ENCODE measurements at places on chromosomes 2 and 18.

DNA sequence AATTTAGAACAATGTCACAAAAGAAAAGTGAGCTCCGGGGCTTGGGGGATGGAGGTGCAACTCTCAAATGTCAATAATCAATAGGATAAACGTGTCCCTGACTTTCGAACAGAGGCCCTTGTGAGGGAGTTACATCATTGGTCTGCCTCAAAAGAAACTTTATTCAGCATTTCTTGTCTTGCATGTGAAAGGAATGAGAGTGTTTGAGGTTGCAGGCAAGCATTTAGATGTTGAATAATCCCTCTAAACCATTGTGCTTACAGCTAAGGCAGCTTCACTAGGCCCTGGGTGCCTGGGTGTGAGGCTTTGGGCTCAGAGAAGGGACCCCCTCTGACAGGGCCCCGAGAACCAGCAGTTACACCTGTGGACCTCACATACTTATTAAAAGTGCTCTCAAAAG is 28.6 kb upstream of the FHL2 start:
- no peaks in the 10 kb centered on the region for H3K27me3 ChIP-seq
- DNase-seq, result no peak
- H3K4me3 ChIP-seq, result no peak overlapping the region
- no peaks in the 10 kb centered on the region for H3K36me3 ChIP-seq

DNA sequence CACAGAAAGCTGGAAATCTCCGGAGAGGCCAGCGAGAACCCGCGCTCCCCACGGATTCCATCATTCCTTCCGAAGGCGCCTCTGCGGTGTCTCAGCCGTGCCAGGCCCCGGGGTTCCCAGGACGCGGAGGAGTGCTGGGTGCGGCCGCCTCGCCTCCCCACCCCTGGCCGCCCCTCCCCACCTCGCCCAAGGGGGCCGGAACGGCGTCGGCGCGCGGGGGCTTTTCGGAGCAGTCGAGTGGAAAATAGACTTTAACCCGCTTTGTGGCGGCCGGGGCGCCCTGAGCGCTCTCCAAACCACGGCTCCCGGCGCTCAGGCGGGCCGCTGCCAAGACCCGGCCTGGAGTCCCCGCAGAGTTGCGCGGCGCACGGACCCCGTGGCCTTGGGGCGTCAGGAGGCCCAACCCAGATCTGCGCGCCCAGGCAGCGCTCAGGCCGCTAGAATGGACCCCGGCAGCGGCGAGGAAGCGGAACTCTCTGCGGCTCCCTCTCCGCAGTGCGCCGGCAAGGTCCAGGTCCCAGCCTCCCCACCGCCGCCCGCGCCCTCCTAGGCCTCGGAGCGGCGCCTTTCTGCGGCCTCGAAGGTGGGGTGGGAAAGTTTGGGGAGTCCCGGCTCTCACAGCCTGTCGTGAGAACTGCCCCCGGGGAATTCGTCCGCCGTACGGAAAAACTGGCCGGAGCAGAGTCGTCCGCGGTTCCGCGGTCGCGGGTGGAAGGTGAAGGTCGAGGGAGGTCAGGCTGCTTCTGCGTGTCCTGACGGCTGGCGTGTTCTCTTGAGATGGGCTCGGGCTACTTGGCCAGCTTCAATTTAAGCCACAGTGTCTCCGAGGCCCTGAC is 1.2 kb upstream of the EMX1 start:
- H3K4me3 ChIP-seq, result peak overlapping the region; percentile 6
- no peaks in the 10 kb centered on the region for H3K36me3 ChIP-seq
- peaks cover 26% of the 10 kb centered on the region for H3K4me1 ChIP-seq
- no peak overlapping the region for H3K27ac ChIP-seq
- DNase-seq, result peak; percentile 62

DNA sequence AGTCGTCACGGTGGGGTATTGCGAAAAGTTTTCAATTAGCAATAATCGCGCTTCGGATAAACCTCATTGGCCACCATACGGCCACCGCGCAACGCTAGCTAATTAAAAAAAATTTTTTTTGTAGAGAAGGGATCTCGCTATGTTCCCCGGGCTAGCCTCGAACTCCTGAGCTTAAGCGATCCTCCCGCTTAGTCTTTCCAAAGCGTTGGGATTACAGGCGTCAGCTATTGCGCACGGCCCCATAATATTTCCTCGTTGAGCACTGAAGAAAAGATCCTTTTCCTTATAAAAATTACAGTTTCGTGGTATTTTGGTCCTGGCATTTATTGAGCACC is 759 bp upstream of the ACTR1B start:
- peaks cover 5% of the 10 kb centered on the region for H3K36me3 ChIP-seq
- H3K4me3 ChIP-seq, result peak overlapping the region; percentile 39
- peaks cover 10% of the 10 kb centered on the region for H3K4me1 ChIP-seq
- H3K27me3 ChIP-seq, result no peaks in the 10 kb centered on the region
- H3K27ac ChIP-seq, result peak overlapping the region; percentile 97
- no peak for DNase-seq

GRCh38 chr2:29382486-29382885 is 267.3 kb downstream of the CLIP4 start:
- no peaks in the 10 kb centered on the region for H3K27me3 ChIP-seq
- no peaks in the 10 kb centered on the region for H3K4me1 ChIP-seq
- no peak overlapping the region for H3K4me3 ChIP-seq
- no peak for DNase-seq

Measured in lung (tissue), 17 donors.